Daoy (cell line): ENCODE measurements at places on chromosomes 3 and 15. TPM values are rescaled to one million over a fixed set of nuclear protein-coding genes. Genes with fewer than 3 reads are reported as not detected.

DNA sequence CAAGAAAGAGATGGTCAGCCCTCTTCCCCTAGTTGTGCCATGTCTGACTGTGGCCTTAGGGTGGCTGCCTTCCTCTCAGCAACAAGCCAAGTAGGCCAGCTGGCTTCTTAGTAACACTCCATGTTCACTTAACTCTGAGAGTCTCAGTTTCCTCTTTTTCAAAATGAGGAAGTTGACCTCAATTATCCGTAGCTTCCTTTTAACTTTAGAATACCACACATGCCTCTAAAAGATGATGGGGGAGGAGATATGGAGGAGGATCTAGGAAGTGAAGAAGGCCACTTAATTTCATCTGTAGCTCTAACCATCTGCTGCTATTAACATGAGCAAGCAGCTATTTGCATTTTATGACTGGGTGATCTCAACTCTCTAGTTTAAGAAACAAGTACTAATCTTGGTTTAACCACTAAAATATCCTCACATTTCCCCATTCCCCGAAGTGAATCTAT is 32.9 kb downstream of the CD200R1L start:
- no peak for DNase-seq

- no peak for DNase-seq
Measured at GRCh38 chr15:99735868-99736267, 2.6 kb upstream of the LYSMD4 start.

DNA sequence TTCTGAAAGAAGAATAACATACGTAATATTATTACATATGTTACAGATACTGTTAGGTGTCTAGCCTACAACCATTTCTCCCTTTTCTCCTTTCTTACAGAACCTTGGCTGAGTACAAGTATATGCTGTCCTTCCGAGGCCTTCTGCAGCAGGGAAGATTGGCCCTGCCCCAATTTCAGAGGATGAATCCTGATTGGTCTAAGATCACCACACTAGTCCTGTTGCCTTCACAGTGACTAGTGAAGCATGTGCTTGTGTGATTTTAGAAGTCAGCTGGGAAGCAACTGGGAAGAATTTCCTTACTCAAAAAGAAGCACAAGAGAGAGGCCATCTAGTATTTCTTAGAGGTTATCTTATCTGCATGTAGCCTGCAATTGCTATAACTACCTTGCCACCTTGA is 30.6 kb upstream of the MECOM start:
- peak; percentile 16 for DNase-seq

- peak; percentile 81 for DNase-seq
Measured at GRCh38 chr3:14565868-14566588, 25.9 kb upstream of the GRIP2 start.

GRCh38 chr15:88069561-88069960 is 187.0 kb downstream of the NTRK3 start:
- DNase-seq = no peak

- no peak for DNase-seq
Measured at GRCh38 chr3:33318710-33319380, 41.6 kb downstream of the FBXL2 start.

DNA sequence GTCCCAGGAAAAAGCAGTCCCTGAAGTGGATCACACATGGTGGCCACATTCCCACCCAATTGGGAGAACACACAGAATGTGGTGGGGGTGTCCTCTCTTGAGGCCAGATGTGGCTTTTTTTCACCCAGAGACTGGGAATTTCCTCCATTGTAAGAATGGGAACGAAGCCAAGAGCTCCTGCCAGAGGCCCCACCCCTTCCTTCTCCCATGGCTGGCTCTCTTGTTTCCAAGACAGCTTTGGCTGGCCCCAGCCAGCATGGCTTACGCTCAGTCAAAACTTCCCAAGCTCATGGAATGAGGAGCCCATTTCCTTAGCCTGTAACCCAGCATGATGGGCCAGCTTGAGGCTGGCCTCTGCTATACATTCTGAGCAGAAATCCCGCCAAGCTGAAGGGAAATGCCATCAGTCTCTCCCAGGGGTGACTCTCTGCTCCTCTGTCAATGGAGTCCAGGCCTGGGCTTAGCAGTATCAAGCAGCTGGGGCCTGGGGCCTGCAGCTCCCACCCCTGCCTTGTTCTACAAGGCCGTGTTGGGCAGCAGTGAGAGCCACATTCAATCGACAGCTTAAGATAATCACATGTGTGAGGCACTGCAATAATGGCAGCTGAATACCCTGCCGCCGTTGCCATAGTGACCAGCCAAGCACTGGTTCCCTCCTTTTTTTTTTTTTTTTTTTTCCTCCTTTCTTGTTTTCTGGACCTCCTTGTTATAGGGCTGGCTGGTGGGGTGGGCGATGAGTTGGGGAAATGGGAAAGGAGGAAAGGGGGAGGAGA is 142.4 kb downstream of the EPHB1 start:
- peak; percentile 63 for DNase-seq

- DNase-seq = no peak
Measured at GRCh38 chr15:74264081-74264501, 28.0 kb downstream of the CCDC33 start.

The ADAMTS17 gene
- total RNA-seq = 0.39 and 5.1 TPM in 2 replicates

The GABPB1 gene
- total RNA-seq = 75.3 and 91.7 TPM in 2 replicates
